ENCODE measurements at places on chromosomes 6 and 20. TPM values are rescaled to one million over a fixed set of nuclear protein-coding genes. Genes with fewer than 3 reads are reported as not detected.

Gene ZSCAN23
- total RNA-seq: 3.1 TPM

Gene ULBP3
- 4.2 TPM for total RNA-seq

DNA sequence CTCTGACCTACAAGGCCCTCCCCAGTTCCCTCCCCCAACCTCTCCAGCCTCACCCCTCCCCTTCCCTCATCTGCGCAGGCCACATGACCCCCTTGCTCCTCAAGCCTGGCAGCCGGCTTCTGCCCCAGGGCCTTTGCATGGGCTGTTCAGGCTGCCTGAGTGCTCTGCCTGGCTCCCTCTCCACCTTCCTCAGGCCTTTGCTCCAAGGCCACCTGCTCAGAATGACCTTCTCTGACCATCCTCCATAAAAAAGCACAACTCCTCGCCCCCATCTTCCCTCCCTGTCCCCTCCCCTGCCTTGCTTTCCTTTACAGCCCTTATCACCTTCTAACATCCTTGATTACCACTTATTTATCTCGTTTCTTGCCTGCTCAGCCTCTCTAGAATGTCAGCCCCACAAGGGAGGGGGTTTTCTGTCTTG lies 38.7 kb downstream of the SPDEF start:
- DNase-seq: no peak

GRCh38 chr20:49671433-49671832 lies 42.2 kb downstream of the B4GALT5 start:
- no peak for DNase-seq
